HCT116 (cell line): ENCODE measurements at places on chromosomes 2 and 18. TPM values are rescaled to one million over a fixed set of nuclear protein-coding genes. Genes with fewer than 3 reads are reported as not detected.

NEU2 gene
- total RNA-seq = not detected

CNTNAP5 gene
- not detected for total RNA-seq

GKN2 gene
- total RNA-seq = not detected

GRCh38 chr2:217752714-217753459 lies 249.9 kb downstream of the TNS1 start:
- DNase-seq = no peak

- no peak for DNase-seq
These were observed 22.5 kb downstream of the GYPC start for GRCh38 chr2:126678269-126679065.

- no peak for DNase-seq
These were observed 68.3 kb downstream of the MARCO start for GRCh38 chr2:119010336-119010735.

DNA sequence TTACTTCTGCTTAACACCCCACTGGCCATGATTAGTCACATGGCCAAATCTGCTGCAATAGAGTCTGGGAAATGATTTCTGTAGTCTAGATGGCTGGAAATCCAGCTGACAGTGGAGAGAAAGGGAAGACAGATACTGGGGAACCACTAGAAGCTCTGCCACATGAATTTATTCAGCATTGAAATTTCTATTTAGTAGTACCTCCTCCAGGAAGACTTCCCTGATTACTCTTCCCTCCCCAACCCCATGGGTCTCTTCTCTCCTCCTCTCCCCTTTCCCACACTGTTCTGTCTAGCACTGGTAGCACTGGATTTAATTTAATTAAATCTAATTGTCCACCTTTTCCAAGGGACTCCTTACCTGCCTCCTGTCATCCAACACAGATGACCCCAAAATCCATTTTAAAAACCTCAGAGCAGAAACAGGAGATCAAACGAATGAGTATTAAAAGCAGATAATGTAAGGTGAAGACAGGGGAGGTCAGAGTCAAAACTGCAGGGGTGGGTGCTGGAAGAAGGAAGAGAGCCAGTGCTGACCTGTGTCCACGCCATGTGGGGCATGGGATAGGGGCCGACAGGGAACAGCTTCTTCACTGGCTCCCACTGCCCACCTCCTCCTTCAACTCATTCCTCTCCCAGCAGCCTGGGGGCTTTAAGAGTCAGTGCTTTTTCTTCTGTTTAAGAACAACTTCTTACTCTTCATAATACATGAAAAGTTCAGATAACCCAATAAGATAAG lies 169.2 kb upstream of the HS6ST1 start:
- DNase-seq = no peak

DNA sequence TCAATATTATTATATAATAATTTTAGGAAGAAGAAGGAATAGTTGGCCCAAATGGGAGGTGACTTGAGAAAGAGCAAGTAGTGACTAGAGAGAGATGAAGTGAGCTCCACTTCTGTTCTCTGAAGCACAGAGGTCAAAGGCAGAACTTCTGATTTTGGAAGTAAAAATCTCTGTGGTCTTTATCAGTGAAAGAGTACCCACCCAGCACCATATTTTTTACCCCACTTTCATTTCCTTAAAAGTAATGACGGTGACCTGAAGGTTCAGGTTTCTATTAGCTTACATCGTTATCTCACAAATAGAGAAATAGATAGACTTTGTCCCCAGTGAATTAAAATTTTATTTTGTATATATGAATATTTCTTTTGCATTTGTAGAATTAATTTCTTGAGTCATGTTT lies 95.3 kb downstream of the CDH7 start:
- DNase-seq = no peak

- no peak for DNase-seq
These were observed 86.3 kb downstream of the PTPN4 start for GRCh38 chr2:119846021-119846420.

SMC6 gene
- 26.4 TPM for total RNA-seq
